GM19239 (cell line): ENCODE measurements at places on chromosomes 4 and X.

GRCh38 chr4:87505862-87506261 is 23.3 kb downstream of the SPARCL1 start:
- no peak for DNase-seq

DNA sequence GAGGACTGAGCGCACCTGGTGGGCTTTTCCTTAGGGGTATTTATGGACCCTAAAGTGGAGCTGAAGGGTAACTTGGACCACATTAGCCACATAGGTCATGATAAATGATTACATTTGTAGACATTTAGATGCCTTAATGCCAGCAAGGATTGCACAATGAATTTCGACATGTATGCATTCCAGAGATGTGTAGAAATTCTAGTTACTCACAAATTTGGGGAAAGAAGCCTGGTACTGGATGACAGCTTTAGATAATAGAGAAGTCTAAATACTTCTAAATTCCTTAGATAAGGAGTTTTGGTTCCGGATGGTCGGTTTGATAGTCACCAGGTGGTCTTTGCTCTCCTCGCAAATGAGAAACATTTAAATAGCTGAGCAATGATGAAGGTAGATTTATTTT is 609.5 kb upstream of the PRKX start:
- no peak for DNase-seq

DNA sequence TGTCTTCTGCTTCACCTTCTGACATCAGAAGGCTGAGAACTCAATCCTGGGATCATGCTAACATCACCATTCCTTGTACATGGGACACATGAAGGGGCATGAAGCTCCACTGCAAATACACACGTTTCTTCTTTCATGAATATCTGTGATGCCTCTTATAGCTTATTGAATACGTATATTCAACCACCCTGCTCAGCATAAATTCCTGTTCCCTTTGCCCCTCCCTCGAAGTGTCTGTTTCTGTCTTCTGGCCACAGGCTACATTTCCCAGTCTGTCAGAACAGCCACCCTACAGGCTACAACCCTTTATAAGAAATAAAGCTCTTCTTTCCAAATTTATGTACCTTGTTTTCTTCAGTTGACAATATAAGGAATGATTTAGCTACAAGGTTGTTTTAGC is 201.3 kb upstream of the STS start:
- no peak for DNase-seq

DNA sequence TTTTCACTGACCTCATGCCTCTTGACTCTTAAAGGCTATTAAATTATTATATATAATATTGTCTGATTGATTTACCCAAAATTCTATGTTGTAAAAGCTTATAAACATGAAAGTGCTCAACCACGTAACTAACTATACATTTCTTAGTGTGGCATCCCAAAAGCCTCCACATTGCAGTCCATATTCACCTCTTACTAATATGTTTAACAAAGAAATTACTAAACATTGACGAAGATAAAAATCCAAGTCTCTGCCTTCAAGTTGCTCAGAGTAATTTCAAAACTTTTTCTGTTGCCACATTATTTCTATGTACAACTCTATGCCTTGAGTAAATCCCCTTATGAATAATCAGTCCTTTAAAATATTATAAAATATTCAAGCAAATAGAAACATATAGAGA is 14.4 kb downstream of the DDIT4L start:
- no peak for DNase-seq

- DNase-seq, result no peak
These were observed 42.3 kb downstream of the IDS start for GRCh38 chrX:149462849-149463248.
